ENCODE measurements at places on chromosomes 7 and 10.

- DNase-seq, result no peak
Observed at GRCh38 chr10:86968271-86968993, at the start of gene ADIRF. Gene ADIRF, plus strand, starts transcription at chr10:86968482. Its CDS starts 63 bp downstream, at chr10:86968545.

GRCh38 chr7:77569514-77570232 lies 32.6 kb downstream of the PTPN12 start:
- no peak for DNase-seq

GRCh38 chr7:4665661-4666060 lies 16.4 kb upstream of the FOXK1 start:
- DNase-seq, result peak; percentile 53

GRCh38 chr10:117497736-117498135 lies 44.8 kb upstream of the EMX2 start:
- no peak for DNase-seq

- DNase-seq, result no peak
Observed at GRCh38 chr10:10803278-10803677, 214.4 kb upstream of the CELF2 start.

- no peak for DNase-seq
Observed at GRCh38 chr7:150968056-150968733, 9.9 kb downstream of the KCNH2 start.

- peak; percentile 38 for DNase-seq
Observed at GRCh38 chr7:127447326-127447945, 54.9 kb upstream of the ZNF800 start.

DNA sequence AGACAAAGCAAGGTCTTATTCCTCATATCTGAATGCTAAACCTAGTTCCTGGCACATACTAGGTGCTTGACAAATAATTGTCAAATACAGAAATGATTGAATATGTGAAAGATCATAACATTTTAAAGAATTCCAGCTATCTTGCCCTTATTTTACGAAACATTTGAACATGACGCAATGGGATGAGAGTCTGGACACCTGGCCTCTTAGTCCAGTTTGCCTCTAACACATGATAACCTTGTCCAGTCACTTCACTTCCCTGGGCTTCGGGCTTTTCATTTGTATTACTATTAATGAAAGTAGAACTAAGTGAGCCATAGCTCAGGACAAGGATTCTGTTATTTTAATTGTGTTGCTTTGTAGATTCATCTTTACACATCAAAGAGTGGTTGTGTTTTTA lies 32.6 kb downstream of the PNLIPRP3 start:
- no peak for DNase-seq

Data from H54 (cell line).